T-helper 2 cell (primary cell): ENCODE measurements at places on chromosomes 5 and 9.

DNA sequence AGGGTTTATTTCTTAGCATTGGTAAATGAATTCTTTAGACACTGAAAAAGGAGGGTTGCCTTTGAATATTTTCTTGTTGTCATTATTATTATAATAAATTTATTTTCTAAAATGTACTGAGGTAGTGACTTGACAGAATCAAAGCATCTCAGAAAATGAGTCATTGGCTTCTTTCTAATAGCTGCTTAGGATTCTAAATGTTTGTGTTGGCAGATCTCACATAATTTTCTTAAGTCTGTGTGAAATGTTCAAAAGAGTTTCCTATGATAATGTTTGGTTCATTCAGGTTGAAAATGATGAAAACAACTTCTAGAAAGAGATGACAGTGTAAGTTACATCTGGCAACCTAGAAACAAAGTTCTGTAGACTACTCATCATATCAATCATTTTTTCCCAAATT lies 69.7 kb downstream of the SH3GL2 start:
- DNase-seq: no peak

- no peak for DNase-seq
Observed at GRCh38 chr9:125262294-125262991, 817 bp downstream of the GAPVD1 start.

DNA sequence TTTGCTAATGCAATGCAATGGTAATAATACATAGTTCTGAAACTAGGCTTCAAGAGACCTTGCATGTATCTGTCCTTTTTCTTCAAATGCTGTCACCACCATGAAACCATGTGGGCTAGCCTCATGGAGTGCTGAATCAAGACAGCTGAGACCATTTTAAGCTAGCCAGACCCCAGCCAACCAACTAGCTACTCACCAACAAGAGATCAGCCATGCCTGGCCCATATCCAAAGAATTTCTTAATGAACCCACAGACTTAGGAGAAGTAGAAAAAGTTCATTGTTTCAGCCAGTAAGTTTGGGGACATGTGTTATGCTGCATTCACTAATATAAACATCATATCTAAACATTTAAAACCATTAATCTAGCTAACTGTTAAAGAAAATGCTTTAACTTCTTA lies 139.8 kb upstream of the EDIL3 start:
- no peak for DNase-seq

GRCh38 chr9:92763721-92764380 lies 782 bp downstream of the BICD2 start:
- DNase-seq: peak; percentile 46

GRCh38 chr5:170307575-170308465 lies 10.2 kb upstream of the LCP2 start:
- no peak for DNase-seq

- DNase-seq: no peak
Observed at GRCh38 chr9:99907208-99907532, 716 bp downstream of the STX17 start.

DNA sequence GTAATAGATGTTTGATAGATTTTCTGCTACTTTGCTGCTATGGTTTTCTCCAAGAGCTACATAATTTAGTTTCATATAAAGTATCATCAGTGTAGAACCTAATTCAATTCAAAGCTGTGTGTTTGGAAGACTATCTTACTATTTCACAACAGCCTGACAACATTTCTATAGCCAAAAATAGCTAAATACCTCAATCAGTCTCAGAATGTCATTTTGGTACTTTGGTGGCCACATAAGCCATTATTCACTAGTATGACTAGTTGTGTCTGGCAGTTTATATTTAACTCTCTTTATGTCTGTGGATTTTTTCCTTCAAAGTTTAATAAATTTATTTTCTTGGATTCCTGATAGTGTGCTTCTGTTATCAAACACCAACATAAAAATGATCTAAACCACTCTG lies 35.1 kb upstream of the CCDC152 start:
- DNase-seq: peak; percentile 12

DNA sequence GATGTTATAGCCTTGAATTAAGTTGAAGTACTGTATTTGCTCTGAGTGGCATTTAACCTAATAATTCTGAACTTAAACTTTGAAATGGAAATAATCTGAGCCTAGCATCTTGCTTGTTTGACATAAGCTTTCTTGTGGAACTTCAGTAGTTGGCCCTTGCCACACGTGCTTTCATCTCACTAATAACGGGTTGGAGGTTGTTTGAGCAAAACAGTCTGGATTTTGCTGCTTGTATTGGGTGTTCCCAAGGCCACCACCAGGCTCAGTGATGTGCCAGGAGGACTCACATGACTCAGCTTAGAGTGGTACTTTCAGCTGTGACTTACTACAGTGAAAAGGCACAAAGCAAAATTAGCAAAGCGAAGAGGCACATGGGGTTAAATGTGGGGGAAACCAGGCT lies 35.7 kb downstream of the SECISBP2 start:
- no peak for DNase-seq

- no peak for DNase-seq
Observed at GRCh38 chr9:14423815-14424261, 109.9 kb upstream of the NFIB start.
